ENCODE measurements at places on chromosomes 3 and 15.
A peak's percentile ranks its signal among the peaks of the same experiment; 100 is the strongest.

DNA sequence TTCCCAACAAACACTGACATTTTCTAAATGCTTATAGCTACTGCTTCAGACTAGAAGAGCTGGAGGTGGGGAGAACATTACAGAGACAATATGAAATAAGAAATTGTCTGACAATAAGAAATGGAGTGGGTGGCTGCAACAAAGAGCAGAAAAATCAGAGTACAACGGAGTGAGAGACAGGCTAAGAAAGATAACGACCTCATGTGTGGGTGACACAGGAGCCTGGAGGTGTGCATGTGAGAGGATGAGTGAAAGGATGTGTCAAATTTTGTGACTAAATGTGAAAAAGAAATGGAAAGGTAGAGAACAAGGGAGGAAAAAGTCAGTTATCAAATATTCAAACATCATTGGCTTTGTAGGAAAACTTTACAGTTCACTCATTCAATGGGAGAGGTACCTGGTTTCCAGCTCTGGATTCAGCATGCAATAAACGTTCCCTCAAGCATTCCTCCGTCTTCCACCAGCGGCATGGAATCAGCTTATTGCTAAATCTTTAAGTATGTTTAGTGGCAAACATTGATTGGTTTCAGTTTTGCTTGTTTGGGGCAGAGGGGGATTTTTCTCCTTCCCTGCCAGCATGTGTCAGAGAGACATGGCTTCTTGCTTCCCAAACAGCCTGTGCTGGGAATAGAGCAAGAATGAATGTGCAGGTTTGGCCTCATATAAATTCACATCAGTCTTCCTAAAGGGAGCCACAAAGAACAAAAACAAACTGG, 103.8 kb upstream of the CHRM5 start:
- no peak for DNase-seq

DNA sequence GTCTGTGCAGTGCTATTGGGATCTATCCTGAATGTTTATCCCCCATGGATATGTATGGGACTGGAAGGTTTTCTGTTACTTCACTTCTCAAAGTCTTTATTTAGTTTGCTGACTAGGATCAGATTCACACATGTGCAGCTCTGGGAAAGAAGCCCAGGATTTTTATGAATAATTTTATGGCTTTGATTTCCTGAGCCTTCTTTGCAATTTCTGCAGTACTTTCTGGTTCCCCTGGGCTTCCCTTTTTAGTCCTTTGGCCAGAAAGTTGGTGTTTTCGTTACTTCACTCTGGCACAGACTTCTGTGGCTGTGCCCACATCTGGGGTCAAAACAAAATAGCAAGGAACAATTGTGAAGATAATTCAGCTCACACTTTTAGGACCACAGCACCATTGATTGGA, 721.0 kb downstream of the OTOL1 start:
- no peak for DNase-seq

DNA sequence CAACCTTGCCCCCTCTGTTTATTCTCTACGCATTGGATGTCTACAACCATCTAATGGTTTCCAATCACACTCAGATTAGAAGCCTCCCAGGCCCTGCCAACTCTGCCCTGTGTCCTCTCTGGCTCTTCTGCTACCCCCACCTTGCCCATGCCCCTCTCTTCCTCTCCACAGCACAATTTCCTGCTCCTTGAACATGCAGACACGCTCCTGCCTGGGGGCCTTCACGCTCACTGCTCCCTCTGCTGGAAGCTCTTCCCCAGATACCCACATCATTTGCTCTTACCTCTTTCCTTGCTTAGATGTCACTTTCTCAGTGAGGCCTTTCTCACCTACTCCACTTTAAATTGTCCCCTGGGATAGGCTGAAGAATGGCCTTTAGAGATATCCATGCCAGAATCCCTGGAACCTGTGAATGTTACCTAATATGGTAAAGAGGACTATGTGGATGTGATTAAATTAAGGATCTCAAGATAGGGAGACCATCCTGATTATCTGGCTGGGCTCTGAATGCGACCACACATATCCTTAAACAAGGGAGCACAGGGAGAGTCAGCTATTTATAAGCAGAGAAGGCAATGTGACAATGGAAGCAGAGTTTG, 9.9 kb downstream of the KY start:
- no peak for DNase-seq

GRCh38 chr3:55893045-55893664, 406.0 kb upstream of the WNT5A start:
- peak; percentile 17 for DNase-seq

DNA sequence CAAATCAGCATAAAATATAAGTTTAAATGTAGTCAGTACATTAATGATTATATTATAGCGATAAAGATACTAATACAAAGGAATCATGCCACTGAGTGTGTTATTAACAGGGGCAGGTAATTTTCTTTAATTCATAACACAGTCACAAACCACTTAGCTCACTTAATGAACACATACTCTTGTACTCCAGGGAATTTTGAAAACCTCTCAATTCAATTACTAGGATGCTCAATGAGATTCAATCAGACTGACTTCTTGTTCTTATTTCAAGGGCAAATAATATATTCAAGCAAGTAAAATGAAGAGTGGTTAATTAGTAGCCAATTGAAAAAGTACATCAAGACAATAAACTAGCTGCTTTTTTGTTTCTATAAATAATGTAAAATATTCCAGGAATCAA, 5.8 kb upstream of the SUCNR1 start:
- DNase-seq = no peak

DNA sequence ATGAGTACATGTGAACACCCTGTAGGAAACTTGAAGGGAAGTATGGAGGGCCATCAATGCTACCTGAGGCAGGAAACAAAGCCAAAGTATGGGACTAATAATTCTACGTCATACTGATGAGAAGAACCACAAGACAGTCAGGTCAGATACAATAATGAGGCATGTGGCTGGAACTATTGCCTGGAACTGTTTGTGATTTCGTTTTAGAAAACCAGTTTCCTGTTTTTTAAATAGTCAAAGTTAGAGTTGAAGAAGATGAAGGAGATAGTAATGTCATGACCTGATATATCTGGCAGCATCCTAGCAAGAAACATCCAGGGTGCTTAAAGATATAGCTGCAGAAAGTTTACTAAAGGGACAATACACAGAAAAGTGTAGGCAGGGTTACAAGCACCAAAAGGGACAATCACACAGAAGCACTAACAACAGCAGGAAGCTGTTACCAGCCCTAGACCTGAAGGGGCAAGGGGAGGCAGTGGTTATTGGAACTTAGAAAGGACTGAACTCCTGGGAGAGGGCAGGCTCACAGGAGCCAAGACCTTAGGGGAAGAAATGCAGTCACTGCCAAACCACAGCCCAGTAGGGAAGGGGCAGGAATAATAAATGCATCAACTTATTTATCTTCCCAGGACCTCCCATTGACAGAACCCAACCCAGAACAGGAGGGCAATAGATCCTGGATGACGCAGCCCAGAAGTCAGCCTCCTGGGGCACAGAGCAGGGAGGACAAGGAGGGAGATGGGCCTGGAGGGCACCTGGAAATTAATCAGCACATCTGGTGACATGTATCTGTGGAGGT, 302.1 kb upstream of the STT3B start:
- DNase-seq = no peak

- peak; percentile 7 for DNase-seq
Observed at GRCh38 chr3:197256836-197257444, 41.5 kb downstream of the DLG1 start.

GRCh38 chr3:133468251-133468721, 68.4 kb downstream of the BFSP2 start:
- DNase-seq = no peak

DNA sequence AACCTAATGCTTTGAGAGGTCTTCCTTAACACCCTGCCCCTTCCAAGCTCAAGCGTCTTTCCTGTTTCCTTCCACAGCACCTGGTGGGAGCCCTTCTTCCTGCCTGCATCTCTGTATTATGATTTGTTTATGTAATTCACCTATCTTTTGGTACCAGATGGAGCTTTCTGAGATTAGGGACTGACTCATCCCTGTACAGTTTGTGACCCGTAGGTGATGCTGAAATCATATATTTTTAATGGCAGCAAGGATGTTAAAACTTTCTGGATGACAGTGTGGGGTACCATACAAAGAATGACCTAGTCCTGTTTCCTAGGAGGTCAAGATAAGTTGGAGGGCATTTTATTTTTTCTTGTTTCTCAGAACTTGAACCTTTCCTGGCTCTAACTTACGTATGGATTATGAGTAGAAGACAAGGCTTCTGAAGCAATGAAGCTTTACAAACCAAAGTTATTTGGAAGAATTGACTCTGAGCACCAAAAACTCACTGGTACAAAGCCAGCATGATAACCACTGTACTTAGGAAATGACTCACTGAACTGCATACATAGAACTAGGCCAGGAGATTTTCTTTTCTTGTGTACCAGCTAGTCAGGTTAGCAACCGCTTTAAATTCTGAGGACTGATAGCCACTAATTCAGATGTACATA, 46.6 kb downstream of the HHLA2 start:
- DNase-seq = no peak

- DNase-seq = no peak
Observed at GRCh38 chr3:171380711-171381425, 79.3 kb downstream of the TNIK start.

- DNase-seq = no peak
Observed at GRCh38 chr3:102415553-102415952, 19.3 kb upstream of the ZPLD1 start.
